ENCODE measurements at places on chromosomes 3 and 15.

DNA sequence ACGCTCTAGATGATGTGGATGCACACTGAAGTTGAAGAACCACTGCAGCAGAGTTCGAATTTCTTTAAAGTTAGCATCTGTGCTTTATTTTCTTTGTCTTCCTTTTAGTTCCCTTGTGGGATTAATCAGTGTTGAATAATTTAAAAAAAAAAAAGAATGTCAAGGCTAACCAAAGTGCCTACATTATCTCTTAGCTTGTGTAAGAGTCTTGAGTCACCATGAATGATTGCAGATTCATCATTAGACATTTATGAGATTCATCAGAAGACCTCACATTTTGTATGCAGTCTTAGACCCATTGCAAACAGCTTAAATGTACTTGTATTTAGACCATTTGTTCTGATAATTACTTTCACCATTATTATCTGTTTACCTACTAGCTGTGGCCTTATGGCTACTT lies 182.2 kb downstream of the FNDC3B start:
- DNase-seq, result no peak

DNA sequence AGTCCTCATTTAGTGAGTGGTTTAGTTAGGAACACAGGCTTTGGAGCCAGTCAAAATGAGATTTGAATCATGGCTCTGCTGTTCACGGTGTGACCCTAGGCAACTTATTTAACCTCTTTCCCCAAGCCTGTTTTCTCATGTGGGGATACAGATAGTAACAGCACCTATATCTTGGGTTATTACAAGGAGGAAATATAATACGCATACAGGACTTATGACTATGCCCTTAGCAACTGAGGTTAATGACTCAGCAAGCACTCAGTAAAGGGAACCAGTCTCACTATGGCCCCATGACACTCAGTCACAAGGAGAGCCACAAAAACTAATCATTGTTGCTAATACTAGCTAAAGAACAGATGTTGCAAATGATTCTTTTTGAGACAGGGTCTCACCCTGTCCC lies 45.9 kb downstream of the SUMF1 start:
- no peak for DNase-seq

DNA sequence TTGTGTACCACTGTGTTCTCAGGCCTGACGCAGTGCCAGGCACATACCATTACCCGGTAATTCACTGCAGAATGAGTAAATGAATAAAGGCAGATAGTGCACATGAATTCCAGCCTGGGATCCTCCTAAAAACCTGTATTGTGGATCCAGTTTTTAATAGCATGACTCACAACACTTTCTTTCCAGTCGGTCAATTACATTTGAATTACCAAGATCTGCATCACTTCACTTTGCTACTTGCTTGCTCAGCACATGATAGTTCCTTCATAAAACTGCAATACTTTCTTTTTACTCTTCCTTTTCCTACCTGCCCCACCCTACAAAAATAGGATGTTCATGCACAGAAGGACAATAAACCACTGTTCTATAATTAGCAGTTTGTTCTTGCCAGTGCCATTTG lies 553.8 kb downstream of the MAGI1 start:
- DNase-seq, result no peak

- DNase-seq, result no peak
Observed at GRCh38 chr3:122679882-122680474, 661 bp upstream of the PARP14 start.

DNA sequence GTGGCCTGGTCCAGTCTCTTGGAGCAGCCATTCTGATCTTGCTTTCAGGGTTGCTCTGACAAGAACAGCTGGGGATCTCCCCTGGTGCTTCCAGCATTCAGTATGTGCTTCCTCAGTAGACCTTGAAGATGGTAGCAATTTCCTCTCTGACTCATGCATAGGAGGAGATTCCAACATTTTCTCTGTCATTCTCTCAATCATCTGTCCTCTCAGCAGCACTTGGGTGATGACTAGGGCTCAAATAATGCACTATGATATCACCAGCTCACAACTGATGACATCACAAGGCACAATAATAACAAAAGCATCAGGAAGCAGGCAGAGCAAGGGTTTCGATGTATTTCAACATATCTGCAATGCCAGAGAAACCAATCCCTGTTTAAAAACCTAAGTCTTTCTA lies 52.7 kb downstream of the NFKBIZ start:
- DNase-seq, result no peak

DNA sequence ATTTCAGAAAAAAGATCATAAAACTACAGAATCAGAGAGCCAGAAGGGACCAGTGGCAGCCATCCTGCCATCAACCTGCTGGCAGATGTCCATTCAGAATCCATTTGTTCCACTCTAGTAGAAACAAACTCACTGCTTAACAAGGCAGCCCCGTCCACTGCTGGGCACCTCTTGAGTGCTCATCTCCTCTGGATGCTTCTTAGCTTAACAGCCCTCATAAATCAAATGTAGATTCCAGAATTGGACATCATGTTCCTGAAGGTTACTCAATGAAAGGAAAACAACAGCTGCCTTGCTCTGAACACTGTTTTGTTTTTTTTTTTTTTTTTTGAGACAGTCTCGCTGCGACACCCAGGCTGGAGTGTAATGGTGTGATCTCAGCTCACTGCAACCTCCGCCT lies 37.3 kb downstream of the ABCC5 start:
- DNase-seq, result no peak

- no peak for DNase-seq
Observed at GRCh38 chr3:32147509-32147908, 41.1 kb downstream of the GPD1L start.
